ENCODE measurements at places on chromosomes 16 and 17.

- DNase-seq, result no peak
These were observed 25.0 kb downstream of the FOXK2 start for GRCh38 chr17:82544431-82545070.

GRCh38 chr17:16873174-16874035, 98.5 kb downstream of the TNFRSF13B start:
- peak; percentile 54 for DNase-seq

- no peak for DNase-seq
These were observed 180.0 kb downstream of the BANP start for GRCh38 chr16:88131256-88131655.

DNA sequence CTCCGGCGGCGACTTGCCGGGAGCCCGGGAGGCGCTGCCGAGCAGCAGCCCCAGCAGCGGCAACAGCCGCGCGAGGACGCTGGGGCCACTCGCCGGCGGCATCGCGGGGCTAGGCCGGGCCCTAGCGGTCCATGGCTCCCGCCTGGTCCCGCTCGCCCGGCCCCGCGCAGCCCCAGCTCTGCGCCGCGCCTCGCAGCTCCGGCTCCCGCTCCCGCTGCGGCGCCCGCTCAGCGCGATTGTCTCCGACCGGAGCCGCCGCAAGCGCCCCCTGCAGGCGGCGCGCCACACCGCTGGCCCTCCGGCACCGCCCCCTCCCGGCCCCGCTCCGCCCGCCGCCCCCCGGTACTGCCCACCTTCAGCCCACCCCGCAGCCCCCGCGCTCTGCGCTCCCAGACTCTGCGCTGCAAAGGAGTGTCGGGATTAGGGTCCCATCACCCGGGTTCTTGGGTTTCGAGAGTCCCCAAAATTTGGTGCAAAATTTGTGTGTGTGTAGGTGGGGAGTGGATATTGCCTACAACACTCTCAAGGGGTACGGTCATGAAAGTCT, at the start of gene FAM171A2:
Gene FAM171A2, minus strand, starts transcription at position 241 of the 547 bp plus-strand sequence. Its CDS starts 139 bp downstream, at position 102.
- peak; percentile 76 for DNase-seq

- no peak for DNase-seq
These were observed 2336.1 kb downstream of the TP53TG3F start for GRCh38 chr16:35795361-35796029.

GRCh38 chr17:40779181-40779909, 3.0 kb downstream of the KRT27 start:
- DNase-seq, result no peak

GRCh38 chr17:4357030-4357628, 9.3 kb downstream of the UBE2G1 start:
- DNase-seq, result no peak

DNA sequence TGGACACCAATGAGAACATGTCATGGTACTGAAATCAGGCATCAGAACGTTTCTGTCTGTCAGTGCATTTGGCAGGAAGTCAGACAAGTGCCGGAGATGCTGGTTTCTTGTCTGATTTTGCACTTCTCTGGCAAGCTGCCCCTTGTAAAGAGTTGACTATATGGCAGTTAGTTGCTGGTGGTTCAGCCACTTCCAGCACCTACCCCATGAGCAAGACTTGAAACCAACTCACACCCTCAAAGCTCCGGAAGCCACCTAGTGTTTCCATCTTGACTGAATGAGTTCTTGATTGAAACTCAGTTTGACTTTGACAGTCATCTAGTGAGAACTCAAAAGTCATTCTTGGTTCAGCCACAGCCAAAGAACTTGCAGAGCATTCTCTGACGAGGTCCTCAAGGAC, 225.1 kb downstream of the SPECC1 start:
- DNase-seq, result no peak

GRCh38 chr17:6495450-6496115, 51.3 kb downstream of the PIMREG start:
- DNase-seq, result no peak

GRCh38 chr16:58456193-58456592, 43.8 kb upstream of the NDRG4 start:
- no peak for DNase-seq

DNA sequence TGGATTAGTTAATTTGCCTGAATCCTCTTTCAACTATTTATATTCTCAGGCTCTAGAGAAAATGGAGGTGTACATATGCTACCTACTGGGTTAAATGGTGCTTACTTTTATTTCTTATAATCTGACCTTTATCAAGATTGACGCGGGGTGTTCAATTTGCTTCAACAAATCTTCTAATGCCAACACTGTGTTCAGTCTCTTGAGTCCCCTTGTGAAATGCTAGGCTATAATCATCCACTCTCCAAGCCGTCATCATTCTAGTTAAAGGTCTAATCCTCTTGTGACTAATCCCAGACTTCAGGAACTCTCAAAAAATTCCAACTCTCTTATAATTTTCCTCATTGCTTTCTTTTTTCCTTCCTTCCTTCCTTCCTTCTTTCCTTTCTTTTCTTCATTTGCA, 1396.2 kb downstream of the CDH8 start:
- no peak for DNase-seq

DNA sequence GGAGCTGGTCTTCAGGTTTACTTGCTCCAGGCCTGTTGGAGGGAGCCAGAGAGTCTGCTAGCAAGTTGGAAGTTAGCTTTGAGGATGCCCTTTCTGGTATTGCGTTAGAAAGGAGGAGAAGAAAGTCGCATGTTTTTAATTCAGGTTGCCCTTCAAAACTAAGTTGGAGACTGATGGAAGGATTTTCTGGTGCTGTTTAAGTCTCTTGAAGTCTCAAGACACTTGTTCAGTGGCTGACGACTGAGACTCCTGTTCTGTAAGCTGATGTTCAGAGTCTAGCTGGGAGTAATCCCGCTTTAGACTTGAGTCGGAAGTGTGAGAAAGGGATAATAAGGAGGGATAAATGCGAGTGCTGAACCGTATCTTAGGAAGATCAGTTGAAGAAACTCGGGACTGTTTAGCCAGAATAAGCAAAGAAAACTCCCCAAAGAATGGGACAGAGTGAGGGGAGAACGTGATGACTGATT, 740 bp downstream of the AATF start:
- no peak for DNase-seq

- no peak for DNase-seq
These were observed 1.5 kb downstream of the BCL6B start for GRCh38 chr17:7024402-7024785.

GRCh38 chr16:1495211-1495888, 2.2 kb downstream of the TELO2 start:
- DNase-seq, result no peak

- DNase-seq, result no peak
These were observed 54.6 kb downstream of the GPRC5B start for GRCh38 chr16:19829844-19830692.

DNA sequence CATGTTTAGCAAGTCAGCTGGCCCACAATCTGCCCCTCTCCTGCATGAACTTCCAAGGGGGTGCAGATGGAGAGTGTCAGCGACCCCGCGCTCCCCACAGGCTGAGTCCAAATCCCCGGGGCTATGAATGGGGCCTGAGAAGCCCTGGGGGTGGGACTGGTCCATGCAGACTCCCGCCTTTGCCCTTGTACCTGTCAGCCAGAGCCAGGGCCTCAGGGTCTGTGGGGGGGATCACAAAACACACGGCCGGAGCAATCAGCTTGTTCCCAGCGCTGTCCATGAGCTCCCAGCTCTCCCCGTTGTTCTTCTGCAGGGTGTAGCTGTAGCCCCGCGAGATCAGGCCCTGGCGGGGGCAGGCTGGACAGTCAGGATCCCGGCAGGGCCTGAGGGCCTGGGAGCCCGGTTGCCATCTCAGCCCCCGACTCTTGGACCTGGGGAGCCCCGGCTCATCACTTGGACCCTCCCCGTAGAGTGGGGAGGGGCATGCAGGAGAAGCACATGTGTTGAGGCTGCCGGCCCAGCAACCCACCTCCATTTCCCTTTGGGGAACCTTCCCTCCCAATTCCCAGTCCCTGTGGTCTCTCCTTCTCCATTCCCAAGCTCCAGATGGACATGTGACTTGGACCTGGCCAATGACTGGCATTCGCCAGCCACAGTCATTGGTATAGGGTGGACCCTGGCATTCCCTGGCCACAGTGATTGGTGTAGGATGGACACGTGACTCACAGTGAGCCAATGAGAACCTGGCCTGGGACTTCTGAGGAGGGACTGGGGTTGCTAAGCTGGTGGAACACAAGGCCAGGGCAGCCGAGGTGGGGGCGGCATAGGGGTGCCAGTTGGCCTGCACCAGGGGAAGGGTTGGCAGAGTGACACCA, 42.4 kb downstream of the PPL start:
- no peak for DNase-seq

DNA sequence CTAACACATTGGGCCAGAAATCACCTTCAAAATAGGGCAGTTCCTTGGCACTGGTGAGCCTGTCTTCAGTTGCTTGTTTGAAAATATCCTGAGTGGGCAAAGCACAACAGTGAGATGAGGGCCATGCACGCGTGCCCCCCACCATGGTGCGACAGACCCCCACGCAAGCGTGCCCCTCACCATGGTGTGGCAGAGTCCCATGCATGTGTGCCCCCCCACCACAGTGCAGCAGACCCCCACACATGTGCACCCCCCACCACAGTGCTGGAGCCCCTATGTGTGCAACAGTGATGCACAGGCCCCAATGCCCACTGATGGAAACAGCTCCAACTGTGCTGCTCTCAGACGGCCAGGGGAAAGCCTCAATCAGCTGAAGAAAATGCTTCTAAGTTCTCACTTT, 18.8 kb upstream of the TRAP1 start:
- no peak for DNase-seq

DNA sequence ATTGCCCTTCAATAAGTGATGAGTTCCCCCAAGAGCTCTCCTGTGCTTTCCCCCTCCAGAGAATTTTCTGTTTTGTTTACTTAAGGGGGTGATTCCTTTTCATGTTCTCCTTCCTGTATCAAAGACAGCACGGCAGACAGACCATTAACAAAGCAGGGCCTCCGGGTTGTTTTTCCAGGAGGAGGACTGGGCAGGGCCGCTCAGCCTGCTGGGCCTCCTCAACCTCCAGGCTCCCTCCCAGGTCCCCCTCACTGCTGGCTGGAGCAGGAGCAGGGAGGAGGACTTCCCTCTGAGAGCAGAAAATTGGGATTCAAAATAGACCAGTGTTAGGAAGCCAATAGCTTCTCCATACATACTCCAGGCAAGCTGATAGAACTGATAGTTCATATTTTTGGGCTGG, 20.4 kb downstream of the SDK2 start:
- no peak for DNase-seq

DNA sequence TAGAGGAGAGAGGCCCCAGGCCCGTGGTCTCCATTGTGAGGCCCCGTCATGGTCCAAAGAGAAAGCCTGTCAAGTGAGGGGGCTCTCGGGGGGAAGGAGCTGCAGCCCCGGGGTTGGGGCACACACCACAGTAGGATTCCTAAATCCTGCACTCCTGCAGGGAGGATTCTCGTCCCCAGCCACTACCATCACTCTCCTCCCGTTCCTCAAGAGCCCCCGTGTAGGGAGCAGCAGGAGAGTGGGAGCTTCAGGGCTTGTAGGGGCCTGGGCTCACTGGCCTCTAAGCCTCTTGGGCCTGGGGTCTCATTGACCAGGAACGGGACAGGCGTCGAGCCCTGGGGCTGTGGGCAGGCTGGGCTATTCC, 821 bp downstream of the C16orf86 start:
- no peak for DNase-seq

- DNase-seq, result no peak
These were observed 52.7 kb upstream of the CRHR1 start for GRCh38 chr17:45731459-45731858.

DNA sequence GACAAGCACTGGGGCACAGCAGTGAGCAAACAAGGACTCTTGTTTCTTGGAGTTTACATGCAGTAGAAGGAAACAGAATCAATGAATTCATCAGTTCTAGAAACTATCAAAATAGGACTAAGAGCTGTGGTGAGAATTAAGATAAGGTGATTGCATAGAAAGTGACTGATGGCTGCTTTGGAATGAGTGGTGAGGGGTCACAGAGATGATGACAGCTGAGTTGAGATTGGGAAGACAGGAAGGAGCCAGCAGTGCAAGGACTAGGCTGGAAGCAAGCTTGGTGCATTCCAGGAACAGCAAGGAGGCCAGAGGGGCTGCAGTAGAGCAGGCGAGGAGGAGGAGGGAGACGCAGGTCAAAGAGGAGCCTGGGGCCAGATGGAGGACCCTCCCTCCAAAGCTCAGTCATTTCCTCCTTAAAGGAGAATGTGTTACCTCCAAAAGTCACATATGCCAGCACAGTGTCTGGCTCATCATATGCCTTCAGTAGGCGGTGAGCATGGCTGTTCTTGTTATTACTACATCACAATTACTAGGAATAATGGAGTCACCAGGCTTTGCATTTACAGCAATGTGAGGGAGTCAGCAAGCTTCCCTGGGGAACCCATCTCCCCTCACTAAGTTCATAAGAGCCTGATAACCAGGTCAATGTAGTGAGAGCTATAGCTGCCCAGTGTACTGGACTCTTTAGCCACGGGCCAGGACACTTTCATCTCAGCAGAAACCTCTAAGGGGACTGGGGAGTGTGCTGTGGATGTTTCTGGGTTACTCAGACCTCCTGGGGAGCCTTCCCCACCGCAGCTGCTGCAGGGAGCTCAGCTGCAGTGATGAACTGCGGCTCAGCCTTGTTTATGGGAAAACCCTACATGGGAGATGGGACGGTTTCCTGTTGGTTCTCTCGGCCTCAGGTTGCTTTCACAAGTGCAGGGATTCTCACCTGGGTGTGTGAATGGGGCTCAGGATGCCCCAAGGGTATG, 157.2 kb downstream of the SEC14L1 start:
- DNase-seq, result no peak

GRCh38 chr17:59963738-59964481, 630 bp downstream of the RNFT1 start:
- DNase-seq, result peak; percentile 73

DNA sequence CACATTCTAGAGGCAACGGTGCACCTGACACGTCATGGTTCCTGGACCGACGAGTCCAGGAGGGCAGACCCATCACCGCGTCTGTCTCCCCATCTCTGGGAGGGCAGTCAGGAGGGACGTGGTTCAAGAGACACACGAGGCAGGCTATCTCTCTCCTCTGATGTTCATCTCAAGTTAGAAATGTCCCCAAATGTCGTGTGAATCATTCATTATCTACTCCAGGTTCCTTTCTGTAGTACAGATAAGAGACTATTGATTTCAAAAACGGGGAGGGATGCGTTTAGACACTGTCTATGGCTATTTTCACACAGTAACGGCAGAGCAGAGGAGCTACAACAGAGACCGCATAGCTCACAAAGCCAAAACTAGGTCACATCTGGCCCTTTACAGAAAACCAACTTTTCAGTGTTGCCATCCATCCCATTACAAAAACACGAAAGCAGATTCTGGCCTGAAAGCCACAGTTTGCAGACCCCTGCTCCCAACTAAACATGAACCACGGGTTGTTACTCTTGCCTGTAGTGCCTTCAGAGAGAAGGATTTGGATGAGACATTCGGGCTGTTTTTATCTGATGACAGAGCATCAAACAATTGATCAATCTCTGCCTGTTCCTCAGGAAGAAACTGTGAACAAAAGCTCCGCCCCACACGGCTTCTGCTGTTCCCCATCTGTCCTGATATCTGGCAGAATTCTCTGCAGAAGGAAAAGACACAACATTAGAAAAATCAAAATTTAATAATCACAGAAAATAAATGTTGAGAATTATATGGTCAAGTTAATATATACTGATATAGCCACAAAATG, 6.8 kb downstream of the MEAK7 start:
- no peak for DNase-seq

- DNase-seq, result no peak
These were observed 44.3 kb downstream of the SLC39A11 start for GRCh38 chr17:73048170-73048569.

GRCh38 chr16:29825145-29826044, 5.1 kb downstream of the MVP start:
- no peak for DNase-seq

Measured in HuH-7.5 (cell line).